ENCODE measurements at places on chromosomes 3 and 15.
A peak's percentile ranks its signal among the peaks of the same experiment; 100 is the strongest.

- no peak for DNase-seq
Observed at GRCh38 chr15:98730860-98731711, 82.7 kb downstream of the IGF1R start.

GRCh38 chr3:127682561-127682960 lies 9.8 kb downstream of the ABTB1 start:
- no peak for DNase-seq

DNA sequence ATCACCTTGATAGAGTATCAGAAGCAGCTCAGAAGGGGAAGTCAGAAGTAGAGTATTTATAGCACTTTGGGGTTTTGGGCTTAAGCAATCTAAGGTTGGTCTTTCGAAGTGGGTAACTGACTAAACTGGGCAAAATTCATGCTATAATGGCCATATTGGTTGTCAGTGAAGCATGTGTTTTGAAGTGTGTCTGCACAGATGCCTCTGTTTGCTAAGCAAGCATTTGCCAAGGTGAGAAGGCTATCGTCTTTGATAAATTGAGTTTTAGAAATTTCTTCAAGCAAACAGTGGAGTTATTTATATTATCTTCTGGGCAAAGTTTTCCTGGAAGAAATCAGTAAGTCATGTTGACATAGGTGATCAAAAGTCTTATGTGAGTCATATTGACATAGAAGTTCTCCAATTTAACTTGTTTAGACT lies 412.8 kb upstream of the TGFBR2 start:
- DNase-seq, result no peak

DNA sequence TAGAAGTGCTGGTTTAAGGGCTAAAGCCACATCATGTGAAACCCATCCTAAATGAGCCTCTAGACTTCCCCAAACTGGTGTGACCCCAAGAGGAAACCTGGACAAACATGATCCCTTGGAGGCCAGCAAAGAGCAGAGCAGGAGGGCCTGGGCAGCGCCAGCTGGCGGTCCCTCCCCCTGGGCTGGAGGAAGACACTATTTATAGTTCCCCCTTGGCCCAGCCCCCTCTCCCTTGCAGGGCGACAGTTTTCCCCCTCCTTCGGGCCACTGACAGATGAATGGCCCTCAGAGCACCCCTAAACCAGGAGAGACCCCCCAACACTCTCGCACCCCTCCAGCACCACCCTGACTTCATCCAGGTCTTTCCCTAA lies 2.9 kb downstream of the UCN2 start:
- no peak for DNase-seq

- no peak for DNase-seq
Observed at GRCh38 chr15:50107591-50108408, 11.2 kb downstream of the ATP8B4 start.

GRCh38 chr3:19734453-19734852 lies 199.6 kb downstream of the EFHB start:
- no peak for DNase-seq

DNA sequence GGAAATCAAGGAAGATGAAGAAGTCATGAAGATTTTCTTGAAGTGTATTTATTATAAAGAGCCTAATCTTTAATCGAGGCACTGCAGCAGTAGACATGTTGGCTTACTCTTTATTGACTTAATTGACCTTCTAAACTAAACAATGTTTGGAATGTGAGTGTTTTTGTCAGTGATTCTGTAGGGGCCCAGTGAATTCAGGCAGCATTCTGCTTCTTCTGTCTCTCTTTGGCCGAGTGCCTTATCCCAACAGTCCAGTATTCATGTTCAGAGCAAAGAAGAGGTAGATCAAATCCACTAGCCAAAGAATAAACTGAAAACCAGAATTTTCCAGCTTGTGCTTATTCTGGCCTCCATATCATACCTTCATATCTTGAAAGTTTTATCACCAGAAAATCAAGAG lies 55.7 kb downstream of the RLBP1 start:
- DNase-seq, result no peak

GRCh38 chr3:10557250-10557649 lies 51.9 kb upstream of the ATP2B2 start:
- no peak for DNase-seq

DNA sequence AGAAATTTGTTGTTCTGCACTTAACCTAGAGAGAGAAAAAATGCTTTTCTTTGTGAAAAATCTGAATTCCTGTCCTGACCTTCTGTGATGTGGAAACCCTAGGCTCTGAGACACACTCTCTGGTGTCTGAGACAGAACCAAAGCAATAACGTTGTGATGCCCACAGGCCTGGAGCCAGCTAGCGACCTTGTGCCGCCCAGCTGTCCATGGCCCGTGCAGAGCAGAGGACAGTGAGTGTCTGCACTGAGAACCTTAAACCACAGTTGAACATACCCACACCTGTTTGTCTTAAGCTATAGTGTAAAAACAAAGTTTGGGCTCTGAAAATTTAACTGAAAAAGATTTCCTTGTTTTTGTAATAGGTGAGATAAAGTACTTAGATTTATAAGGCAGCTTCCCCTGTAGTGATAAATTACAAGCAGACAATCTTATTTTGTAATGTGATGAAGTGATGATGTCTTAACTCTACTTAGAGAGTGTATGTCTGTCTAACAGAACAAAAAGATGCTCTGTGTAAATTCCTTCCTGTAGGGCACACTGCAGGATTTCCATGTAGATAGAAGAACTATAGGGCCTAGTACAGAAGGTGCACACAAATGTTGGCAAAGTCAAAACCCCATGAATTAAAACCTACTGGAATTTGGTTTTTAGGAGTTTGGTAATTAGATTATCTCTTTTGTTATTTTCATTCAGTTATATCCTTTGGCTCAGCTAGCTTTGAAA lies 62.7 kb downstream of the SNRK start:
- no peak for DNase-seq

GRCh38 chr3:177229791-177230190 lies 32.5 kb upstream of the TBL1XR1 start:
- no peak for DNase-seq

DNA sequence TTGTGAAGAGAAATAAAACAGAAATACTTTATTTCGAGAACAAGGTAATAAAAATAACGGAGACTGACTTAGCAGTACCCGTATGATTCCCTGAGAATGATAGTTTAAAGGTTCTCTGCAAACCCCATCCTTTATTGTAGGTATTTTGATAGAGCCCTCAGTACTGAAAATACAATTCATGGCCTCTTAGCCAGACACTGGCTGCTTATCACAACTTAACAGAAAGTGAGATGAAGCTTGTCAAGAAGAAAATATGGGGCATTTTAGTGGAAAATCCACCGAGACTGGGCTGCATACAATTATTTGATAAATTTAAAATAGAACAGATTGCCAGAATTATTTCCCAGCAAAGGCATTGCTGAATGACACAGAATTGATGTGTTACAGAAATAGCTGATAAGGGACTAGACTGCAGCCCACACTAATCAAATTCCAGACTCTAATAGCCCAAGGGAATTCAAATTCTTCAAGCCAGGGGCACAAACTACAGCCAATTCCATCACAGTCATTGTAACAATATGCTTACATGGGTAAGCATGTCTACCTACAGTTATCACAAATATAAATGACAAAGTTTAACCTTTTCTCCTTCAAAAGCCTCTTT lies 521.9 kb downstream of the PLOD2 start:
- DNase-seq, result no peak

- no peak for DNase-seq
Observed at GRCh38 chr3:134685929-134686802, 35.3 kb upstream of the KY start.

DNA sequence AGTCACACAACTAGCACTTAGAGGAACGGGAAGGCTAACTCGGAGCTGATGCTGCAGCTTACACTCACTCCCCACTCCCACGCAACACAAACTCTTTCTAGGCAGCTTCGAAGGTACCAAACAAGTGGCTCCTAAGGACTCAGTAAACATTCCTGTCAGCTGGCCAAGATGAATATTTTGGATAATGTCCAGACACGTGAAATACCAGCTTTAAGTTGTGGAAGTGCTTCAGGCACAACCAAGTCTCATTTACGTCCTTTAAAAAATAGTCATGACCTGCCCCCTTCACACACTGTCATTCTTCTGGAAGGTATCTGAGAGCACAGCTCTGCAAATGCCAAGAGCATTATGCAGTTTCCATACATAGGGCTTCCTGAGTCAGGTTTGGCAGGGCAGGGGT lies 1005.9 kb upstream of the CFAP20DC start:
- DNase-seq, result no peak

- peak; percentile 54 for DNase-seq
Observed at GRCh38 chr3:177358977-177359592, 161.8 kb upstream of the TBL1XR1 start.

DNA sequence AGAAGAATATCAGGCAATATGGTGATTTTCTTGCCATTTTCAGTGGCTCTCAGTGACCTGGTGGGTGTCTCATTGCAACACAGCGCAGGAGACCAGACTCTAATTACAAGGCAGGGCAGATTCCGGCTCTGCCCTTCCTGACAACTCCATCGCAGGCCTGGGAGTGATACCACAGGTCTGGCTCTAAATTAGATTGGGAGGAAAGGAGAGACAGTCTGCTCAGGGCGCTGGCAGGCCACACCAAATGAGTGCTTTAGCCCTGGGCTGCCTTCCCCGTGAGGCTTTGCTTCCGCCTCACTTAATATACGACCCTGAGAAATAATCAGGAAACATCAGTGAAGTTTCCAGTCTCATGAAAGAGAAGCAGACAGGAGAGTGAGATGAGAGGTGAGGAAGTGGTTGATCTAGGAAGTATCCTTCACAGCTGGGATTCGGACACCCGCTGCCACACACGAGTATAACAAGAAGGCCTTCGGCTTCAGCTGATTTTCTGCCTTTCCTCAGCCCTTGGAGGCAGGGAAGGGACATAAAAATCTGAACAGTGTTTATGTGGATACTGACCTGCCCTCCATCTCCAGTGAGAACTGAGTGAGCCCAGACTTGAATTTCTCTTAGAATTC lies 73.7 kb upstream of the PROK2 start:
- DNase-seq, result no peak

- no peak for DNase-seq
Observed at GRCh38 chr15:39785841-39786240, 3.2 kb upstream of the FSIP1 start.

- DNase-seq, result no peak
Observed at GRCh38 chr3:100075851-100076730, 38.2 kb downstream of the FILIP1L start.

- no peak for DNase-seq
Observed at GRCh38 chr3:74824366-74824765, 209.9 kb upstream of the CNTN3 start.

GRCh38 chr3:128402319-128402718 lies 64.4 kb downstream of the DNAJB8 start:
- no peak for DNase-seq

- DNase-seq, result no peak
Observed at GRCh38 chr15:91961357-91961756, 107.8 kb downstream of the SLCO3A1 start.

DNA sequence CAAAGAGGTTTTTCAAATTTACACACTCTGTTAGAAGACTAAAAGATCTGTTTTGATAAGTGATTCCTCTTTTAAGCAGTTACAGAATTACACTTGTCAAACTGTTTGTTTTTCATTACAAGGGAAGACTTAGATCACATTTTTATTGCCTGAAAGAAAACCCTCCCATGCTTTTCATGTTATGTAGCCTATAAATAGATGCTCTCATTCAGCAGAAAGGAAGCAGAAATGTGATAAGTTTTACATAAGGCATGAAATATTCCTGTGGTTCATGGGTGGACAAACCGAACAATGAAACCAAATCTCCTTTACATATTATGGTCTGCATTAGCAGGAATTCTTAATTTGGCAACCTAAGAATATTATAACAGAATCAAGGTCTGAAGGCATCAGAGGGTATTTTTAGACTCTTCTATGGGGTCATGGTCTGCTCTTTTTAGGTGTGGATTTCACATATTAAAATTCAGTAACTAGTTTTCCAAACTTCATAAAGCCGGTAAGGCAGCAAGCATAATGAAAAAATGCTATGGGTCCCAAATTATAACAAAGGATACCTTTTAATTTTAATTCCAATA lies 37.3 kb upstream of the FXR1 start:
- DNase-seq, result no peak

- no peak for DNase-seq
Observed at GRCh38 chr3:65107174-65107573, 419.4 kb upstream of the ADAMTS9 start.

DNA sequence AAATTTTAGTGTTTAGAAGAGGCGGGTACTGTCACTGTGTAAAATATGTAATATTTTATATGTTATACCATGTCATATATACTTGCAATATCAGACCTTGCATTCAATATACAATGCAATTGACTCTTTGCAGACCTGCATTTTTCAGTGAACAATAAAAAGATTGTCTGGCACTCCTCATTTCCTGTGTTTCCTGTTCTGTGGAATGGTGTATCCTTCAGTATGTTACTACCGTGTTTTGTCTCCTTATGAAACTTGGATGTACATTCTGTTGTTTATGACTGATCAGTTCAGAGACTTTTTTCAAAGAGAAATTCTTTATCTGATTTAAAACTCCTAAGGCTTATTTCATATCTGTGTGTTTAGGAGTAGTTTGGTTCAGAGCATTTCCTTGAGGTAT lies 31.5 kb downstream of the APH1B start:
- no peak for DNase-seq

DNA sequence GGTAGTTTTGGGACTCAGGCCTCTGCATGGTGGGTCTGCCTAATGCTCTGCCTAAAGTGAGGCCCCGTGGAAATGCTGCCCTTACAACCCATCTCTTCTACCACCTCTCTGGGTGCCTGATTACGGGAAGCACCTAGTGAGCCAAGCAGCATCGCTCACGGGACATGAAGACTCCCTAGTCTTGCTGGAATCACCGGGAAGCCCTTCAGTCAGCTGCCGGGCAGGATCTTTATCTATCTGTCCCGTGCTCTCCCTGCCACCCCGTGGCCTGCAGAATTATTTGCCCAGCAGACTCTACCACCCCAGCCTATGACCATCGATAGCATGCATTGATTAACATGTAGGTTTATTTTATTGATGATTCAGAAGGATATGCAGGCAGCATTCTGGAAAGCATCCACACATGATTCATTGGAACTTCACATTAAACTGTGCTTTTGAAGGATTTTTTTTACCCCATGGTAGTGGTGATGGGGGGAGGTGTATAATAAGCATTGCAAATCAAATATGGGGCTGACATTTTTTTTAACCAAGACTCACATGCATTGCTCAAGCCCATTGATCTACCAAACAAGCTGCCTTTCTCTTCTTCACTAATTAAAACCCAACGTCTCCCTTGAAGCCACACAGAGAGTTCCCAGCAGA lies 63.1 kb downstream of the ATP2B2 start:
- no peak for DNase-seq

- DNase-seq, result no peak
Observed at GRCh38 chr3:60856257-60857046, 394.8 kb downstream of the FHIT start.

DNA sequence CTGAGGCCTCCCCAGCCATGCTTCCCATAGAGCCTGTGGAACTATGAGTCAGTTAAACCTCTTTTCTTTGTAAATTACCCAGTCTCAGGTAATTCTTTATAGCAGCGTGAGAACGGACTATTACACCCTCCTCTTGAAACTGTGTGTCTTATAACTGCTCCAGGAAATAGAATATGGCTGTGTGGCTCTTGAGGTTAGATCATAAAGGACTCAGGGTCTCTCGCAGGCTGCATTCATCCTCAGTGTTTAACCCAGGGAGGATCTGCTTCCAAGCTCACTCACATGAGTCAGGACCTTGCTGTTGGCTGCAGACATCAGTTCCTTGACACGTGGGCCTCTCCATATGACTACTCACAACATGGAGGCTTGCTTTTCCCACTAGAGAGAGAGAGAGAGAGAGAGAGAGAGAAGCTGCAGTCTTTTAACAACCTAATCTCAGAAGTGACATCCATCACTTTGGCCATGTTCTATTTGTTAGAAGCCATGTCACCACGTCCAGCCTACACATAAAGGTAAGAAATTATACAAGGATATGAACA lies 114.3 kb upstream of the UBE2E1 start:
- no peak for DNase-seq

- no peak for DNase-seq
Observed at GRCh38 chr15:67307889-67308597, 53.5 kb downstream of the IQCH start.
